ENCODE measurements at places on chromosomes 13 and 19.
A peak's percentile ranks its signal among the peaks of the same experiment; 100 is the strongest.

- no peak for DNase-seq
These were observed 110.3 kb downstream of the NHLRC3 start for GRCh38 chr13:39148513-39148961.

DNA sequence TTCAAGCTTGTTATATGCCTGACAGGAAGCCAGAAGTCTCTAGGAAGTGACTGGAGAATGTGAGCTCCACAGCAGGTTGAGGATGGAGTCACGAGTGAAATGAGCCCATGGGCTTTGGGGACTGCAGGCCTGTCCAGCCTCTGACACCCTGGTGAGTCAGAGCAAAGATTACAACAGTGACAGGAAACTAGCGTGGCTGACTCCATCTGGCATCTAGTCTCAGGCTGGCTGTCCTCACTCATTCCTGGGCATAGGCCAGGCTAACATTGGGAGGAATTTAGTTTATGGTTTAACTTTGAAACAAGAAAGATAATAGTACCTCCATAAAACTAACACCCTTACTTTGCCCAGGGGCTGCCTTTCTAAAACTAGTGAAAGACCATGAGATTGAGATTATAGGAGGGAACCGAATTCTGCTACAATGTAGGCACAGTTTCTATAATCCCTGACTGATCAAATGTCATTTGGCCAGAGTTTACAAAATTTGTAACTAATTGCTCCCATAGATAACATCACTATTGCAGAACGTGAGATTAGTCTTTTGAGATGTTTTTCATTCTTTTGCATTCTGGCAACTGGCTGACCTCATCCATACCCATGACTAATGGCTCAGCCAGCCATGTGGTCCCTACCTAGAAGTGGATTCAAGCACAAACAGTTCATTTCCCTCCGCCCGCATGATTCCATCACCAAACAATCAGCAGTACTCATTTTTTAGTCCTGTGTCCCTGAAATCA is 28.4 kb downstream of the PSG1 start:
- DNase-seq: no peak

DNA sequence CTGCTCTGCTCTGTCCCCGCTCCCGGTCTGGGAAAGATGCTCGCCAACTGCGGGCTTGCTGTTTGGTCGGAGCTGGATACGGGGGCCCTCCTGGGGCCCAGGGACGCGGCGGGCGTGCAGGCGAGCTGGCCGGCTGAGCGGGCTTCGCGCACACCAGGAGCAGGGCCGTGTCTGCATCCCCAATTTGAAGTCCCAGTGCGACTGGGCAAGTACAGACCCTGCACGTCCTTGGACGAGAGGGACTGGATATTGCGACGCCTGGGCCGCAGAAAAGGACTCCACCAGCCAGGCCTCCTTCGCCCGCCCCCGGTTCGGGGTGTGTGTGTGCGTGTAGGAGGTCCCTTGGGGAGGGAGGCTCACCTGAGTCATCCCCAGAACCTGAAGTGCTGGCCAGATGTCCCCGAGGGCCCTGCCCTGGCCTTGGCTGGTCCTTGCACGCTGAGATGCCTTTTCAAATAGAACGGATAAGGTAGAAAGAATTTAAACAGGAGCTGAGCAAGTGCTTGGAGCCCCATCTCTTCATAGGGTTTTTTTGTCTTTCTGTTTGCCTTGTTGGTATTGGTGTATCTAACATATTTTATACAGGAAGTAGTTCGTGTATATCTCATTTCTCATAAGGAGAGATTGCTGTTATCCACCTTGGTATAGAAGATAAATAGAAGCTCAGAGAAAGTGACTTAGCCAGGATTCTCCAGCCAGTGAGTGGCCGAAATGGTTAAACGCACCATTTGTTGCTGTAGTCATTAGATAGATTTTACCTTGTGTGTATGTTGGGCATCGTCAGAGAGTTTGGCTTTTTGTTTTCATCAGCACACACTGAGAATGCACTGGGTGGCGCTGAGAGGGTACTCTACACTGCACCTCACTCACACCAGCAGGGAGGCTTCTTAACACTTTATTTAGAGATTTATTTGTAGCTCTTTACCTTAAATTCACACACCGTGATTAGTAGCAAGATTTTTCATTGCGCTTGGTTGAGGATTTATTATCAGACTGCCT is 1.1 kb downstream of the NAXD start:
- no peak for DNase-seq

- DNase-seq: no peak
These were observed 84.8 kb downstream of the SIPA1L3 start for GRCh38 chr19:37991841-37992248.

GRCh38 chr13:45521297-45521696 is 56.6 kb downstream of the COG3 start:
- no peak for DNase-seq

- no peak for DNase-seq
These were observed 125.1 kb downstream of the SIPA1L3 start for GRCh38 chr19:38032151-38032550.

DNA sequence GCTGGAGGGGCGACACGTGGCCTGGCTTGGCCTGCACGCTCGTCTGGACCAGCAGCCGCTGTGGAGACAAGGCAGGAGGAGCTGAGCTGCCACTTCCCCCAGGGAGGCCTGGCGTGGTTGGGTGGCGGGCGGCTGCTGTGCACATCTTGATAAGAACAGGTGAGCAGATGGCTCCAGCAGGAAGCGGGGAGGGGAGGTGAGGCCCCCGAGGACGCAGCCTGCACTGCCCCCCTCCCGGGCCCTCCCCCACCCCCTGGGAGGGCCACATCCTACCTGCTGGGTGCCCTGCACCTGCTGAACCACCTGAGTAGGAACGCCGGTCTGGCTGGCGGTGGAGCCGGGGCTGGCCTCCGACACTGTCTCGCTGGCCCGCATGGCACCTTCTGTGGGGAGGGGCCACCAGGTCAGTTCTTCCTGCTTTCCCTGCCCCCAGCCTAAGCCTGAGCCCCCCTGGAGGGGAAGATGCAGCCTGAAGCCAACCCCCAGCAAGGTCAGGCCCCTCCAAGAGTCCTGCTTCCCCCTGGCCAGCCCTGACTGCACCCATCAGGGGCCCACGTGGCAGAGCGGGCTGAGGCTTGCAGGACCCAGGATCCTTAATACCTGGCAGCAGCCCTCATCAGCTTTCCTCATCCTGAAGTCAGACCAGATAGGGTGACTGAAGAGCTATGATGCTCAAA is 22.8 kb downstream of the RFX1 start:
- DNase-seq: no peak

DNA sequence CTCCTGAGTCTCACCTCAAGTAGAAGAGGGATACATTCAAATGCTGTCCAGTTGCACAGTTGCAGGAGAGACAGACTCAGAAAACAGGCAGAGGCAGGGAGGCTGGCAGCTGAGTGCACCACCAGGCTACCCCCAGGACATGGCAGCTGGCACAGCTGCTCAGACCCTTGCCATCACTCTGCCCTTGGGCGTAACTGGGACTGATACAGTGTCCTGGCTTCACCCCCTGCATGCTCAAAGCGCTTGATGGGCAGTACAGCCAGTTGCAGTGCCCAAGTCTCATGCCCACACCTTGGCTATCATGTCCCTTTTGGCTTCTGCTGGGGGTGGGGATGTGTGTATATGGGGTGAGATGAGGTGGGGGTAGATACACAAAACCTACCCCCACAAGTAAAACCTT is 5.5 kb upstream of the PEPD start:
- no peak for DNase-seq

GRCh38 chr13:44497801-44498200 is 78.3 kb downstream of the TSC22D1 start:
- DNase-seq: no peak

DNA sequence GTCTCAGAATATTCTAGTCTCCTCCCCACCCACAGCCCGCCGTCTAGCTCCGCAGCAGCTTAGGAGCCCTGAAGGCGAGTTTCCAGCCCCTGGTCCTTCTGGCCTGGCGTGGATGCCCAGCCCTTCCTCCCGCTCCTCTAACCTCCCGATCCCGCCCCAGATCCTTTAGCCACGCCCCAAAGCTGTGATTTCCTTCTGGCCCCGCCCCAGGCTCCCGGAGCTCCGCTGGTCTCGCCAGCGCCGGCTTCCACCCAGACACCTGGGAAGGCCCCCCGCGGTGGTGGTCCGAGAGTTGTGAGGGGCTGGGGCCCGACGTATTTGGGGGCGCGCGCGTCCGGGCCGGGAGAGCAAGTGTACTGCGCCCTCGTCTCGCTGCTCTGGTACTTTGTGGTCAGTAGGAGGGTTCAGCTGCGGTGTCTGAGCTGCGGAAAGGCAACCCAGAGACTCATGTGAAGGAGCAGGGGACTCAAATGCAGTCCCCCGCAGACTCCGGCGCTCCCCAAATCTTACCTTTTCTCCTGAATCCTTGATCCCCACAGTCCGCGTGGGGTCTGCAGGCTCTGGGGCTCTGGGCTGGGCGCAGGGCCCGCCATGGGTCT is at the start of gene CGB7:
Gene CGB7 (minus strand): TSS at position 114 of the 599 bp plus-strand sequence. CDS start 2,374 bp downstream, outside the sequence.
- DNase-seq: peak; percentile 92

GRCh38 chr19:23145617-23146415 is 29.0 kb downstream of the ZNF730 start:
- DNase-seq: no peak

DNA sequence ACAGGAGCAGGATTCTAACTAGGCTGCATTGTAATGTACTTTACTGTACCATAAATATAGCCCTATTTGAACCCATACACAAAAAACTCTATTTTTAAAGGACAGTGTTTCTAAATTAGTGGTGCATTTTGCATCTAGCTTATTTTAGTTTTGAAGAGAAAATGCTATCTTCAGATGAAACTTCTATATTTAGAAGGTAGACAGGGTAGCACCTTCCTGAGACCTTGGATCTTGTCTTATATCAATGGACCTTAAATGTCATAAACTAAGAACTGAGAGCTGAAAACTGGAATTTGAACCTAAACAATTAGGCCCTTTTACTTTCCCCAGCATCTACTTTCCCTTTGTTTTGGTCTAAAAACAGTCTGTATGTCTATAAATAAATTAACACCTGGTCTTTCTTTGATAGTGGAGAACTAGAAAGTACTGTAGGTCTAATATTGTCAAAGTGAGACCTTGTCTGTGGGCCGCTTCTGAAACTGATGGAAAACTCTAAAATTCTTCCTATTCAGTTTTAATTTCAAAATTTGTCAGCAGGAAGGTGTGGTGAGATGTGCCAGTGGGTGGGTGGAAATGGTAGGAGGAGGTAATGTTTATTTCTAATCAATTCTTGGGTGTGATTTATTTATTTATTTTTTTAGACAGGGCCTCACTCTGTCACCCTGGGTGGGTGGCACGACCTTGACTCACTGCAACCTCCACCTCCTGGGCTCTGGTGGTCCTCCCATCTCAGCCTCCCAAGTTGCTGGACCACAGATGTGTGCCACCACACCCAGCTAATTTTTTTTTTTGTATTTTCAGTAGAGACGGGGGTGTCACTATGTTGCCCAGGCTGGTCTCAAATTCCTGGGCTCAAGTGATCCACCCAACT is 10.1 kb downstream of the COG3 start:
- DNase-seq: no peak

DNA sequence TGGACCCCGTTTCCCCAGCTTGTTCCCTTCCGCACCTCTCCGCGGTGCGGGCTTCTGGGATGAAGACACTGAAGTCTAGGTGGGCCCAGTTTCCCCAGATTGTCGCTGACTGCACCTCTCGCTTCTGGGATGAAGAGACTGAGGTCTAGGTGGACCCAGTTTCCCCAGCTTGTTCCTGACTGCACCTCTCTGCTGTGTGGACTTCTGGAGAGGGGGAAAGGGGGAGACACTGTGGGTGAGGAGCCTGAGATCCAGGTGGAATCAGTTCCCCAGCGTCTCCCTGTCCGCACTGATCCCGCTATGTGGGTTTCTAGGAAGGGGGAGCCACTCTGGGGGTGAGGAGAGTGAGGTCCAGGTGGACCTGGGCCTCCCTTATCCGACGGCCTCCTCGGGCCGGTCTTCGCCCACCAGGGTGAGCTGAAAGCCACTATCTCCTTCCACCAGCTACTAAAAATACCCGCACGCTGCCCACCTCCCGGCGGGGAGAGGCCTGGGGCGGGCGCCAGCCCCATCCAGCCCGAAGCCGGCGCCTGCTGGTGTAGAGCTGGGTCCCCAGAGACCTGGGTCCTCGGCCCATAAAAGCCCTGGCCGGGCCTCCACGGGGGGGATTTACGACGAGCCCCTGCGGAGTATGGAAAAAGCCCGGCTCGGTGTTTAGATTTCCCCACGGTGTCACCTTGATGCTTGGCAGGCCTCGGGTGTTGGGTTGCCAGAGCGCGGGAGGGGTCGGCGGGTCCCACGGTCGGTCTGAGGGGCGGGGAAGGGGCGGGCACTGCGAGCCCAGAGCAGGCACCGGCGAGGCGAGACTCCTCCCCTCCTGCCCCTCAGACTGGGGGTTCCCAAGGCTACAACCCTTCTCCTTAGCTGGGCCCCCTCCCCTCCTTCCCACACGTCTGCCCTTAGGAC is 10.6 kb downstream of the FUT6 start:
- no peak for DNase-seq

DNA sequence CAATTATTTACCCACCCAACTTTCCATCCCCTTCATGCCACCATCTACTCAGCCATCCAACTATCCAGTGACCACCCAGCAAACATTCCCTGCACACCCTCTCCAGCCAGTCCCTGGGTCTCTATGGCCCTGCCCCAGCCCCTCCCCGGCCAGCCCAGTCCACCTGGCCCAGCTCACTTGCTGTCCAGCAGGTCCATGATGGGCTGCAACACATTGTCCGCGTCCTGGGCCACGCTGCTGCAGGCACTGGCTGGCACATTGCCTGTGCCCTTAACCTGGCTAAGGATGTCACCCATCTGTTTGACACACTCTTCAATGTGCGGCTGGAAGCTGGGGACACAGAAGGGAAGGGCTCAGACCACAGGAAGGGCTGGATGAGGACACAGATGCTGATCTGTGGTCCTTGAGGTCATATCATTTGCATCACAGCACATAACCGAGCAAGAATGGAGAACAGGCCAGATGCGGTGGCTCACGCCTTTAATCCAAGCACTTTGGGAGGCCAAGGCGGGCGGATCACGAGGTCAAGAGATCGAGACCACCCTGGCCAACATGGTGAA is 61.6 kb downstream of the UNC13A start:
- no peak for DNase-seq

GRCh38 chr13:80037505-80037888 is 303.4 kb downstream of the SPRY2 start:
- DNase-seq: no peak

DNA sequence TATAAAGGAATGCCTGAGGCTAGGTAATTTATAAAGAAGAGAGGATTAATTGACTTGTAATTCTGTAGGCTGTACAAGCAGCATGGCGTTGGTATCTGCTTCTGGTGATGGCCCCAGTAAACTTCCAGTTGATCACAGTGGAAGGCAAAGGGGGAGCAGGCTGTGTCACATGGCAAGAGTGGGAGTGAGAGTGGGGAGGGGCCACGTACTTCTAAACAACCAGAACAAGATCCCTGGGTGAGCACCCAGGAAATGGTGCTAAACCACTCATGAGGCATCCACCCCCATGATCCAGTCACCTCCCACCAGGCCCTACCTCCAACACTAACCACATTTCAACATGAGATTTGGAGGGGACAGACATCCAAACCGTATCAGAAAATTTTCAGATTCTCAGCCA is 3.0 kb upstream of the RNF113B start:
- no peak for DNase-seq

Data from H1 (cell line).